ENCODE measurements at places on chromosomes 6 and 20. TPM values are rescaled to one million over a fixed set of nuclear protein-coding genes. Genes with fewer than 3 reads are reported as not detected.
A peak's percentile ranks its signal among the peaks of the same experiment; 100 is the strongest.

DNA sequence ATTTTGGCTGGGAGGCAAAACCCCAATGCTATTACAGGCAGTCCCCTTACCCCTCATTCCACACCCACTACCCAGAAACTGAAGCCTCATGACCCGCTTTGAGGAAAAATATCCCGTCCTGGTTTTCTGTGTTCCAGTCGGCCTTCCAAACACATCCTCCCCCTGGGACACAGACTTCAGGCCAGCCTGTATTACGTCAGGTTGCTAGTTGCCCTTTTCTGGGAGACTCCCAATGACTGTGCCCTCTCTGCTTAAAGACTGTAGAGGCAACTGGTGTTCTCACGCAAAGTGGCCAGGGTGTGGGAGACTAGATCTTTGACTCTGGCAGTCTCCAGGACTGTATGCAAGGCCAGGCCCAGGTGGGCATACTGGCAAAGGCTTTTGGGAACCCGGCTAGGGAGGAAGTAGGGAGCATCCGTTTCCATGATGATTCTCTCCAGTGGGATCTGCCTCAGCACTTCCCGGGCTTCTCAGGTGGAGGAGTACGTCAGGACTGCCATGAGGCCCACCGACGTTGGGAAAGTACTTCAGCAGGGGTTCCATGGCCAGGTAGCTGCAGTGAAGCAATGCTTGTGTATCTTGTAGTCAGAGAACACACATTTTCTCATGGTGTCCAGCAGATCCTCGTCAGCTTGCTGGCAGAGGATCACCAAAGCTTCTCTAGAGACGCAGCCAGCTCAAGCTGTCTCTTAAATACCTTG, 34.9 kb downstream of the DYNLT1 start:
- no peak for DNase-seq

DNA sequence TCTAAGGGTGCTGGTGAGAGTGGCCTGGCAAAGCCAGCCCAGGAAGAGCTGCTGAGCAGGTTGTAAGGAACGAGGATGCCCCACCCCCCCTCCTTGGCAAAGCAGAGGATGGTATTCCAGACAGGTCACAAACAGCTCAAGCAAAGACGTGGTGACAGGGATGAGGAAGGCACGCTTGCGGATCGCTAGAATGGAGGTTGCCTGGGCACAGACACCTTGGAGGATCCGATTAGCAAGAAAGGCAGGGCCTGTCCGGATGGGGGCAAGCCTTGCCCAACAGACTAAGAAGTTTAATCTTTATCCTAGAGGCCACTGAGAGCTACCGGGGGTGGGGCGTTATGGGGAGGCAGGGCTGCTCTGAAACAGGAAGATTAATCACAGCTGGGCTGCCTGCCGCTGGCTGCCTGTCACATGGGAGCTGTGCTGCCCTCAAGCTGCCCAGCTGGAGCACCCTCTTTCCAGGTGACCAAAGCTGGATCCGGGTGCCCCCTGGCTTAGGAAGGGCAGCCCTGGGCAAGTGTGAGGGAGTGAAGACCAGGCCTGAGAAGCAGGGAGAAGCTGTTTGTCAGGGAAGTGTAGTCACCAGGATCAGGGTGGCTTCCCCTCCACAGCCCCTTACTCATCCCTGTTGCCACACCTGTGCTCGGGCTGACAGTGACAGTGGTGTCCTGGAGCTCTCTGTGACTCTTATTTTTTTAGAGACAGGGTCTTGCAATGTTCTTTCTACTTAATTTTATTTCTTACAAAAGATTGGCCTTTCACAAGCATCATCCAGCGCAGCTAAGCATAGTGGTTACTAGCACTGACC, 9.1 kb upstream of the MAPK13 start:
- DNase-seq: peak; percentile 52

- DNase-seq: no peak
These were observed 98.1 kb downstream of the RNGTT start for GRCh38 chr6:88865275-88865674.

Gene FAXC
- not detected for total RNA-seq

Gene GRIK2
- not detected for total RNA-seq

Measured in activated T-helper 1 cell treated with anti-CD3 and anti-CD28 coated beads, Interleukin-12 subunit alpha, Interleukin-12 subunit beta, Interleukin-2, Interleukin-4 antibody, amounts not matched to agents 30 ng/mL and 10 ng/mL and 1 ng/mL, durations not matched to agents 14 hours and 24 hours and 36 hours (primary cell).